ENCODE measurements at places on chromosomes 7 and 10. TPM values are rescaled to one million over a fixed set of nuclear protein-coding genes. Genes with fewer than 3 reads are reported as not detected.

- no peaks in the 10 kb centered on the region for H3K4me1 ChIP-seq
- no peak overlapping the region for H3K4me3 ChIP-seq
- DNase-seq: no peak
These were observed 299.4 kb upstream of the NPVF start for GRCh38 chr7:25527665-25528170.

DNA sequence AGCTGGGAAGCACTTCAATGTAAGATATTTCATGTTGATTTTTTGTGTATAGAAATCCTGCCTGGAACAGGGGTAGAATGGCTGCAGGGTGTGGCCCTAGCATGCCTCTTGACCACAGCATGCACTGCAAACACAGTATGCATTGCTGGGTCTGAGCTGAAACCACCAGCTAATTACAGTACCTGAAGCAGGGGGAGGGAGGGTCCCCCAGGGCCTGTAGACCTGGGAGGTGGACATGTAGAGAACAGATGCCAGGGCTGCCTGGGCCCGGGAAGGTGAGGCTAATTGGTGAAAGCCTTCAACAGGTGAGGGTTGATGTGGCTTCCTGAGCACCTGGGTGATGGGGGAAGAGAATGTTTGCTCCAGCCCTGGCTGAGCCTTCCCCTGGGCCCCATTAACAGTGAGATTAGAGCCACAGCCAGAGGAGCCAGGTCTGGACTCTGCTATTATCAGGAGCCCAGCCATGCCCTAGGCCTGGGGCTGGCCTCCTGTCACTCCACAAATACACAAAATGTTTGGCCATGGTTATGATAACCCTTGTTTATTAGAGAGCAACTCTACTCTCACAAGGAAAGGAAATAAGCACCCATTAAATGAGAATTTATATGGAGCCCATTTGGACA, 83.3 kb downstream of the PLXNA4 start:
- H3K27me3 ChIP-seq: no peaks in the 10 kb centered on the region
- H3K4me3 ChIP-seq: no peak overlapping the region
- no peaks in the 10 kb centered on the region for H3K4me1 ChIP-seq
- H3K36me3 ChIP-seq: no peaks in the 10 kb centered on the region
- DNase-seq: no peak

DNA sequence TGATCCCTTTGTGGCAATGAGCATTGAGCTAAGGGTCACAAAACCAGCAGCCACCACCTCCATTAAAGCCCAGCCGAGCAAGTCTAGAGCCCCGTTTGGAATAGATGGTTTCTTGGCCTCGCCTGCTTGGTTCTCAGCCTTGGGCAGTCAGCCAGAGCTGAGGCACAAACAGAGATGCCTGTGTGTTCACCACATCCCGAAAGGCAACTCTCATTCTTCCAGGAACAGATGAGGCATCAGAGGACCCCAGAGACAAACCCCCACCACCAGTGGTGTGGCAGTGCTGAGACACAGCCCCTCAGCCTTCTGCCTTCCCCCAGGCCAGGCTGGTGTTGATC, 203.3 kb upstream of the ZMIZ1 start:
- no peak overlapping the region for H3K27ac ChIP-seq
- H3K27me3 ChIP-seq: no peaks in the 10 kb centered on the region
- no peak for DNase-seq

DNA sequence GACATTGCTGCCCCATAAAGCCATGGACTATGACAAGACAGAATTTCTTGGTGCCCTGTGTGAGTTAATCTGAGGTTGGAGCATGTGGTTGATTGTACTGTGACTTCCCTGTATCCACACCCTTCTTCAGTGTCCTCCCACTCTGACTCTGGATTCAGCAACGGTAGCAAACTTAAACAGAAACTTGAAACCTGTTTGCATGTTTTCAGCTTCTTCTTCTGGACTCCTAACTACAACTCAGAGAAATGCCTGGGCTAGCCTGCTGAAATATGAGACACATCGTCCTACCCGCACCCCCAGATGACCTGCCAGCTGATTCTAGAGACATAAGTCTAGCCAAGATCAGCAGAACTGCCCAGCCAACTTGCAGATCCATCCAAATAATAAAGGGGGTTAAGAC, 78.4 kb downstream of the IPMK start:
- no peaks in the 10 kb centered on the region for H3K36me3 ChIP-seq
- no peak for DNase-seq
- H3K4me1 ChIP-seq: no peaks in the 10 kb centered on the region
- no peaks in the 10 kb centered on the region for H3K27me3 ChIP-seq
- no peak overlapping the region for H3K27ac ChIP-seq

GRCh38 chr7:158047391-158048059, 540.1 kb downstream of the PTPRN2 start:
- H3K4me3 ChIP-seq: no peak overlapping the region
- DNase-seq: no peak

GRCh38 chr7:20647036-20647435, 31.6 kb downstream of the ABCB5 start:
- H3K36me3 ChIP-seq: no peaks in the 10 kb centered on the region
- no peak overlapping the region for H3K27ac ChIP-seq
- no peaks in the 10 kb centered on the region for H3K4me1 ChIP-seq
- H3K4me3 ChIP-seq: no peak overlapping the region

DNA sequence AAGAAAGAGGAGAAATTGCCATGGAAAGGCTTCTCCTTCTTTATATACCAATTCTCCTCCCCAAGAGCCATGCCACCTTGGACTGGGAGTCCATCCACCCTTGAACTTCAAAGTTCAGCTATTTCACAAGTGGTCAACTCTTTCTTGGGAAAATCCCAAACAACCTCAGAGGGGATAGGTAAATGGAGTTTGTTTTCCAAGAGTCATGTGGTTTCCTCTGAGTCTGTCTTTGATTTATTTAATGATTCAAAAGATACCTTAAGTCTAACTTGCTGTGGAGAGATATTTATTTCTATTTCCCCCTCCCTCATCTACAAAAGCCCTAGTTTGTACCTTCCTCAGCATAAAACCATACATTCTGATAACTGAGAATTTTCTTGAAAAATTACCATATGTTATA, 758.6 kb upstream of the IGFBP3 start:
- no peaks in the 10 kb centered on the region for H3K27me3 ChIP-seq
- no peak overlapping the region for H3K4me3 ChIP-seq
- H3K36me3 ChIP-seq: no peaks in the 10 kb centered on the region
- H3K27ac ChIP-seq: no peak overlapping the region

GRCh38 chr7:129503725-129504124, 1.4 kb downstream of the SMKR1 start:
- H3K27me3 ChIP-seq: no peaks in the 10 kb centered on the region
- H3K4me3 ChIP-seq: no peak overlapping the region
- no peaks in the 10 kb centered on the region for H3K36me3 ChIP-seq
- H3K27ac ChIP-seq: no peak overlapping the region

- no peak overlapping the region for H3K27ac ChIP-seq
- no peaks in the 10 kb centered on the region for H3K27me3 ChIP-seq
- no peak overlapping the region for H3K4me3 ChIP-seq
- H3K36me3 ChIP-seq: no peaks in the 10 kb centered on the region
- no peak for DNase-seq
These were observed 175.6 kb upstream of the VWC2 start for GRCh38 chr7:49597805-49598204.

DNA sequence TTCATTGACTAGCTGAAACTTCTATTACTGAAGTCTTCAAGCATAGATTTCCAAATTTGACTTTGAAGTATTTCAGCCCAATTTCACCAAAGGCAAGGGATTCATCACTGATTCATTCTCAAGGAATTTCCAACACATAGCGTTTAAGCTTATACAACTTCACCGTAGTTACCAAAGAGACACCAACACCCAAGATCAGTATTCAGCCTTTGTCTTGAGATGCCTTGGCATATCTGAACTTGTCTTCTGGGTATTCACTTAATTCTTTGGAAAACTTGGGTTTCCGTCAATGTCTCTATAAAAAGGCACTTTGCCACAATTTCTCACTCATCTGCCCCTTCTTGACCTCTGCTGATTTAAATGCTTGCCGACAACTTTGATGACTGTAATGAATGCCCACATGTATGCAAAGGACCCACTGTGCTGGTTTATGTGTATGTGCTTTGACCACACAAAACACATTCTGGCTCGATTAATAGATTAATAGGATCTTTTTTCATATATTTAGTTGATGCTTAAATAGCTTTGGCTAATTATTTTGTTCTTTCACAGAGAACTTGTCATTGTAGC, 49.6 kb downstream of the TES start:
- H3K4me1 ChIP-seq: no peaks in the 10 kb centered on the region
- no peak for DNase-seq
- H3K27me3 ChIP-seq: no peaks in the 10 kb centered on the region
- no peak overlapping the region for H3K4me3 ChIP-seq
- H3K27ac ChIP-seq: no peak overlapping the region

GRCh38 chr7:55174856-55175255, 156.0 kb downstream of the EGFR start:
- H3K4me3 ChIP-seq: no peak overlapping the region
- peaks cover 26% of the 10 kb centered on the region for H3K36me3 ChIP-seq
- no peak overlapping the region for H3K27ac ChIP-seq
- no peaks in the 10 kb centered on the region for H3K27me3 ChIP-seq

- H3K4me1 ChIP-seq: peaks cover 4% of the 10 kb centered on the region
- H3K36me3 ChIP-seq: no peaks in the 10 kb centered on the region
- H3K27me3 ChIP-seq: no peaks in the 10 kb centered on the region
These were observed 6.0 kb upstream of the PON1 start for GRCh38 chr7:95330204-95330960.

- no peaks in the 10 kb centered on the region for H3K27me3 ChIP-seq
- DNase-seq: no peak
- peak overlapping the region; percentile 72 for H3K4me3 ChIP-seq
- H3K27ac ChIP-seq: no peak overlapping the region
These were observed 598 bp downstream of the VIPR2 start for GRCh38 chr7:159143780-159144757.

DNA sequence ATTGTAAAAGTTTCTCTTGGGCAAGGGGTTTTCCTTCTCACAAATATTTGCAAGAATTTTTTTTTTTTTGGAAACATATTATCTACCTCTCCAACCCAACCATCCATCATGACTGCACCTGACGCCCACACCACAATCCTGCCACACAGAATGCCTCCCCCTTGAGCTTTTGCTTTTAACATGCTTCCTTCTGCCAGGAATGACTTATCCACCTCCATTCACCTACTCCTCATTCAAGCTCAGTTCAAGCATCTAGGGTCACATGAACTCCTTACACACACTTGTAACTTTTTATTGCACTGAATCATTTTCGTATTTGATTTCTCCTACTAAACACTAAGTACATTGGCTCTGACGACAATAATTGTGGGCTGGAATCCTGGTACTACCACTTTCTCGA, 660.1 kb upstream of the AUTS2 start:
- H3K4me3 ChIP-seq: no peak overlapping the region
- H3K36me3 ChIP-seq: no peaks in the 10 kb centered on the region
- no peak for DNase-seq
- no peak overlapping the region for H3K27ac ChIP-seq
- H3K27me3 ChIP-seq: no peaks in the 10 kb centered on the region
- H3K4me1 ChIP-seq: no peaks in the 10 kb centered on the region

DNA sequence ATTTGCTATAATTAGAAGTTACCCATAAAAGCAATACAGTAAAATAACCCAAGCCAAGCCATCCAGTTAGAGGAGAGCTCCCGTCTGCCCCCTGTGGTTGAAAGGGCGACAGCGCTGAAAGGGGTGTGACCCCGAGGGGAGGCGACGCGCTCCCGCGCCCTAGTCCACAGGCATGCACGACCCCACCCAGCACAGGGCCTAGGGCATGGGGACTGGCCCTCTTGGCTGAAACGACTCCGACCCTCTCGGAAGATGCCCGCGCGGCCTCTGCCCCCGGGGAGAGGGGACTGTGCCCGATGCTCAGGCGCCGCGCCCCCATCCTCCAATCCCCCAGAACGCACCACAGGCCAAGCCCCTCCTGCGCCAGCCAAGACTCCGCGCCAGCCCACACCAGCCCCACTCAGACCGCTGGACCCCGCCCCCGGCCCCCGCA, 64.0 kb downstream of the CSGALNACT2 start:
- no peaks in the 10 kb centered on the region for H3K27me3 ChIP-seq
- no peaks in the 10 kb centered on the region for H3K4me1 ChIP-seq
- DNase-seq: peak; percentile 62
- no peaks in the 10 kb centered on the region for H3K36me3 ChIP-seq
- H3K4me3 ChIP-seq: no peak overlapping the region

- no peak overlapping the region for H3K27ac ChIP-seq
- no peaks in the 10 kb centered on the region for H3K36me3 ChIP-seq
- no peaks in the 10 kb centered on the region for H3K4me1 ChIP-seq
- no peak overlapping the region for H3K4me3 ChIP-seq
- H3K27me3 ChIP-seq: no peaks in the 10 kb centered on the region
These were observed 584.6 kb downstream of the CNTNAP2 start for GRCh38 chr7:146701166-146701565.

GRCh38 chr7:27117887-27118491, 12.6 kb downstream of the HOXA4 start:
- no peaks in the 10 kb centered on the region for H3K4me1 ChIP-seq
- DNase-seq: no peak
- H3K27ac ChIP-seq: no peak overlapping the region
- no peaks in the 10 kb centered on the region for H3K36me3 ChIP-seq
- H3K4me3 ChIP-seq: peak overlapping the region; percentile 14

DNA sequence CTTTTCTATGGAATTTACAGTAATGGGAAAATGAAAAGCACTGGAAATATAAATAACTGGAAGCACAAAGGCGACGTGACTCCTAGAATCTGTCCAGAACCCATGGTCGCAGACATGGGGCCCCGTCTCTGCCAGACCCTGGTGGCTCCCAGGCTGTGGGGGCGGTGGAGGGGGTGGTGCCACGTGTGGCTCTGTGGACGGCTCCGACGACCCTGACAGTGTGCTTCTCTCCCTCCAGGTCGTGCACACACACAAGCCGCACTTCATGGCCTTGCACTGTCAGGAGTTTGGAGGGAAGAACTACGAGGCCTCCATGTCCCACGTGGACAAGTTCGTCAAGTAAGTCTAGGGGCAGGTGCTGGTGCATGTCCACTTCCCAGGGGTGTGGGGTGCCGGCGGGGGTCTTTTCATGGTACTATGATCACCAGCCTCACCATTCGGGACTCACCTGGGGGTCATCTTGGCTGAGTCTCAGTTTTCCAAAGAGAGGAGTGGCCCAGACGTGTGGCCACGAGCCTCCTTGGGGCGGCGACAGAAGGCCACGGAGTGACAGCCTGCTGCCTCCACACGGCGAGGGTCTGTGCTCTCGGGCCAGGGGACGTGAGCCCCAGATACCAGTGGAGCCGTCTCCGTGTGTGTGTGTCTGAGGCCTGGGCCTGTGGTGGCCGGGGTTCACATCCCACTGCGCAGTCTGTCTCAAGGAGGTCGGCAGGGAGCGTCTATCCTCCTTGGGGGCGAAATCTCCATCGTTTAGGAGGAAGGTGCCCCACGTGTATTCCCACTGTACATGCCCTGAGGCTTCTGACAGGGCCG, 108.2 kb downstream of the INPP5A start:
- H3K4me1 ChIP-seq: no peaks in the 10 kb centered on the region
- no peak overlapping the region for H3K27ac ChIP-seq
- H3K36me3 ChIP-seq: no peaks in the 10 kb centered on the region
- H3K4me3 ChIP-seq: no peak overlapping the region

- H3K4me1 ChIP-seq: no peaks in the 10 kb centered on the region
- H3K27ac ChIP-seq: no peak overlapping the region
- no peaks in the 10 kb centered on the region for H3K36me3 ChIP-seq
- no peak for DNase-seq
- no peak overlapping the region for H3K4me3 ChIP-seq
These were observed 286.4 kb upstream of the LRRN3 start for GRCh38 chr7:110804501-110804900.

Gene LEP
- 0.08 TPM for total RNA-seq

Gene RNF148
- total RNA-seq: 0.67 TPM

Gene ACTL6B
- total RNA-seq: 0.64 TPM

Gene C7orf57
- not detected for total RNA-seq

Gene DLG5
- 19.4 TPM for total RNA-seq

Gene PNLIPRP2
- 7,545 TPM for total RNA-seq

Gene CH25H
- total RNA-seq: 0.43 TPM

Gene CYP51A1
- 38.4 TPM for total RNA-seq

Data from pancreas (tissue), 10 donors.